Astrocyte of the spinal cord (primary cell): ENCODE measurements at places on chromosomes 7 and 10.

- DNase-seq = no peak
These were observed 254.3 kb upstream of the GNAI1 start for GRCh38 chr7:79880312-79880711.

DNA sequence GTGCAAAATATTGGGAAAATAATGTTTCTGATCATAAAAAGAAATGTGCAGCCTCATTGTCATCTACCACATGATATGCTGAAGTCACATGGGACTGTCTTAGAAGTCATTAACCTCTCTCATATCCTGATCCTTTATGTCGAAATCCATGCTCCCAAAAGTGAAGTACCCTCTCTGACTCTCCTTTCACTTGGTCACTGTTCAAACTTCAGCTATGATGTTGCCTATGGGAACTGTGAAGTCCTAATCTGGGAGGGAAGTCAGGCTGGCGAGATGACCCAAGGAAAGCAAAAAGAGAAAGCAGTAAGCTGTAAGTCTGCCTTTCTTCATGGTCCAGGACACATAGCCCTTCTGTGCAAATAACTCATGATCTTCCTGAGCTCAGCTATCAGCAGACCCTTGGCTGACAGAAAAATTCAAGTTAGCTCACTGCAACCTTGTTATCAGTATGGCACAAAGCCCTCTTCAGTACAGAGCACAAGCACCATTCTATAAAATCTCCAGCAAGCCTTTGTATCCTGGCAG lies 29.5 kb downstream of the WASL start:
- DNase-seq = no peak

GRCh38 chr7:77563275-77563674 lies 26.2 kb downstream of the PTPN12 start:
- DNase-seq = no peak

GRCh38 chr7:157615101-157615817 lies 278.5 kb downstream of the DNAJB6 start:
- DNase-seq = no peak

DNA sequence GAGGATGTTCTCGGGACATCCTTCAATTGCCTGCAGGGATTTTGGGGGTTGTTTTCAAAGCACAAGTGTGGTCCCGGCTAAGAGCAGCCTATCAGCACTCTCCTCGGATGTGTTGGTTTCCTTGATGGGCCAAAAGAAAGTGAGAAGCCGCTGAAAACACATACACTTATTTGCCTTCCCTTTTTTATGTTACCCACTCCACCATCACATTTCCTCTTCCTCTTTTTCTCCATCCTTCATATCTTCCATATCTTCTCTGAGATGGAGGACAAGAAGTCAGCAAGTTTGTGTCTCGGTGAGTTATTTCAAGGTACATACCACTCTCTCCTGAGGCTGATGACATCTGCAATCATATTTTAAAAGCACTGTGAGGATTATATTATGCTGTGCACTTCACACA lies 64.0 kb downstream of the ZNF33B start:
- DNase-seq = no peak

DNA sequence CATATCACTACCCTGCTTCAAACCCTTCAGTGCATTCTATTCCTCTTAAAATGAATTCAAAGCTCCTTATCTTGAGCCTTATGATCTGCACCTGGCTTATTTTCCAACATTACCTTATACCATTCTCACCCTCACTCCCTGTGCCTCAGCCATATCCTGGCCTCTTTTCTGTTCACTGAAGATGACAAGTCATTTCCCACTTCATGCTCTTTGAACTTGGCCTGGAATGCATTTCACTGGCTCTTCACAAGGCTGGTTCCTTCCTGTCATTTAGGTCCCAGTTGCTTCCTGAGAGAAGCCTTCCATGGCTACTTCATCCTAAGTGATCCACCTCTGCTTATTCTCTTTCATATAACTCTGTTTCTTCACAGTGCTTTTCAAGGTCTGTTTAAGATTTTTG lies 3.2 kb upstream of the LIPF start:
- DNase-seq = no peak

DNA sequence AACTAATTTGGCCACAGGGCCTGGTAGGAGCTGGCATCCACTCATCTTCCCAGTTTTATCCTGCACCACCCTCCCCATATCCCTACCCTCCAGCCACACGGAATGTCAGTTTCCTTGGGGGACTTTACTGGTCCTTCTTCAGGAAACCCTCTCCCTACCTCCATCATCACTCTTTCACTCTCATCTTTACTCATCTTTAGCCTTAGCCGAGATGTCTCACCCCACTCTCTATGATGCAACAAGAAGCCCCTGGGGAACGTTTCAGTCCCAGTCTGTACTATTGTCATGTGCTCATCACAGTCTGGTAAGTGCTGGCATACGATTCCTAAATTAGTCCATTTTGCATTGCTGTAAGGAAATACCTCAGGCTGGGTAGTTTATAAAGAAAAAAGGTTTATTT lies 34.9 kb upstream of the TMEM248 start:
- DNase-seq = no peak

GRCh38 chr10:84517554-84517953 lies 189.2 kb downstream of the CCSER2 start:
- DNase-seq = no peak

- no peak for DNase-seq
These were observed 20.4 kb upstream of the HILPDA start for GRCh38 chr7:128435327-128435686.

DNA sequence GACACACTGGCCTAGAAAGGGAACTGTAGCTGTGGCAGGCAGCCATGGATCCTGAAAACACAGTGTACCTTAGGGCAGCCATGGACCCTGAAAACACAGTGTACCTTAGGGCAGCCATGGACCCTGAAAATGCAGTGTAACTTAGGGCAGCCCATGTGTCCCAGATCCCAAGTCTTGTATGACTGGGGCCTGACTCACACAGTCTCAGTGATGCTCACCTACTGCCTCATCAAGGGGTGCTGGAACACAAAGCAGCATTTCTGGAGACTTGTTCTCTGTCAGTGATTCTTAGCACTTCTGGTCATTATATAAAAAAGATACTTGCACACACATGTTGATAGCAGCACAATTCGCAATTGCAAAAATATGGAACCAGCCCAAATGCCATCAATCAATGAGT lies 70.2 kb upstream of the LAMB4 start:
- DNase-seq = no peak

DNA sequence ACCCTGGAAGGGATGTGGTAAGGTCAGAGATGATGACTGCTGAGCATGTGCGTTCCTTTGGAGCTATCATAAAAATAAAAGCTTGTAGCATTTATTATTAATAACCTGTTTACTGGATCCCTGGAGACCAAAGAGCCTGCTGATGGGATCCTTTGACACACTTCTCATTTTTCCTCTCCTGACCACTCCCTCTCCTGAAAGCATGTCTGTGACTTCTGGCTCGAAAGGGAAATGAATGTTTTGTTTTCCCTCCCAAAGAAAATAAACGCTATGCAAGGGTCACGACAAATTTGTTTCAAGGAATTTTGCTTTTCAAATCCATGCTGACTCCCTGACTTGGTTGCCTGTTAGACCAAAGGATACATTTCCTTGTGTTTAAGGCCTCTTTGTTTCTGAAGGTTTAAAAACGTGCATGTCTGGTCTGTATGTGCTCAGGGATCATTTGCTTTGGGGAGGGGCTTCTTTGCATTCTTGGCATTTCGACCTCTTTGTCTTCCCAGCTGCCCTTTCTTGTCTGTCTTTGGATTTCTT lies 185.1 kb upstream of the AGK start:
- DNase-seq = peak; percentile 50

GRCh38 chr7:21945454-21946221 lies at the start of gene CDCA7L:
Gene CDCA7L (minus strand): TSS chr7:21945899. CDS start chr7:21945804, 95 bp downstream.
- peak; percentile 79 for DNase-seq

- DNase-seq = no peak
These were observed 6.2 kb downstream of the VIPR2 start for GRCh38 chr7:159138508-159138907.

DNA sequence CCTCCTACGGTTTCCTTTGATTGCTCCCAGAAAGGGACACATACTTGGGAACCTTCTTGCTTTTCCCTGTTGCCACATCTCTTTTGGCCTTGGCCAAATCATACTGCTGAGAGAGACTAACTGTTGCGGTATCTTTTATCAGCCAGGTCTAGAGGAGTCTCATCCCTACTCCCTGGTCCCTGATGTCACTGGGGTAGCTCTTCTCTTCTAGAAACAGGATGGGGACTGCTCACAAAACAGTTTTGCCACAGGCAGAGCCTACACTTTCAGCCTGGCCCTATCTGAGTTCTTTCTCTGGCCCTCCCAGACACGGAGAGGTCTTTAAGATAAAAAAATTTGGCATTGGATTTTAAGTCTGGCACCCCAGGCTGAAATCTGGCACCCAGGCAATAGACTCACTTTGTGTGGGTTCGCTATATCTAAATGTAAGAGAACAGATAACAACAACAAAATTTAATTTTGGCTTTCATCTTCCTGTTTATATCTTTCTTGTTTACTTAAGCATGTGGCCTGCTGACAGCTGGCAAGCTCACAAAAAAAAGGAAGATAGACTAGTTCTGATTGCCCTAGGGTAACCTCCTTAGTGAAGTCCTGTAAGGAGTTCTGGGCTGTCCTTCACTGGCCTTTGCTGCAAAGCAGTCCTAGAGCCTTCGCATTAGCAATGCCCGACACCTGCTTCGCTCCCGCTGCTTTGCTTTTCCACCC lies 228.3 kb upstream of the NPVF start:
- no peak for DNase-seq

- DNase-seq = peak; percentile 22
These were observed 41.3 kb upstream of the AGMO start for GRCh38 chr7:15603124-15603523.

- DNase-seq = no peak
These were observed 18.7 kb downstream of the MPP7 start for GRCh38 chr10:28284126-28284525.

DNA sequence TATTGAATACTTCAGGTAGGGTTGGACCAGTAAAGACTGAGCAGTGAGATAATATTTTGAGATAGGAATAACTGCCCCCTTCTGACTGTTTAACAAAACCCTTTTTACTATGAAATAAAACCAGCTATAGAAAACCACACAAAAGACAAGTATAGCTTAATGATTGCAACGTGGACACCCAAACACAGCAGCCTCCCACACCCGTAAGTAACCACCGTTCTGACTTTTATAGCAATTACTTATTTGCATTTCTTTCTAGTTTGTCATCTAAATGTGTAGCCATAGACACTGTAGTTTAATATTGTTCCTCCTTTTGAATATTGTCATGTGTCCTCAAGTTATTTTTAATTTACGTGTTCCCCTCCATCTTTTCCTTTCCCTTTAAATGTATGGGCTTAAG lies 42.9 kb upstream of the SYPL1 start:
- DNase-seq = no peak

GRCh38 chr7:37729181-37729580 lies 45.6 kb downstream of the GPR141 start:
- no peak for DNase-seq

DNA sequence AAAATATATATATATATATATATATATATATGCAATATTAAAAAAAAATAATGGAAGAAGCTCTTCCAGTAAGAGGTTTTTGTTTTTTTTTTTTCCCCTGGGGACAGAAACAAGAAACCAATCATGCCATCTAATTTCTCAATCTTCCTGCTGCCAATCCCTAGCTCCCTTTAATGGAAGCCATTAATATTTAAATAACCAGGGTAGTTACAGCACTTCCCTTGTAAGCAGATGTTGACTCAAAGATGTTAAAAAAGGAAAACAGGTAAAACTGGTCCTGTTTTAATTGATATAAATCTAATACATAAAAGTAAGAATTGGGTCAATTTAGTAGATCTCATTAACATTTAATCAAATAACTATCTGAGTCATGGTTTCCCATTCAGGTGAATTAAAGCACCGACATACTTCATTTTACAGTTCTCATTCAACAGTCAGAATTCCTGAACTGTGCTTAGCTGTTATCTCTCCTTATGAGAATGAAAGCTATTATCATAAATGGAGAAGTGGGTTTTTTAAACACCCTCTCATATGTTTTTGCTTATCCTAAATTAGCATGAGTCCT lies 22.6 kb downstream of the CPVL start:
- no peak for DNase-seq

DNA sequence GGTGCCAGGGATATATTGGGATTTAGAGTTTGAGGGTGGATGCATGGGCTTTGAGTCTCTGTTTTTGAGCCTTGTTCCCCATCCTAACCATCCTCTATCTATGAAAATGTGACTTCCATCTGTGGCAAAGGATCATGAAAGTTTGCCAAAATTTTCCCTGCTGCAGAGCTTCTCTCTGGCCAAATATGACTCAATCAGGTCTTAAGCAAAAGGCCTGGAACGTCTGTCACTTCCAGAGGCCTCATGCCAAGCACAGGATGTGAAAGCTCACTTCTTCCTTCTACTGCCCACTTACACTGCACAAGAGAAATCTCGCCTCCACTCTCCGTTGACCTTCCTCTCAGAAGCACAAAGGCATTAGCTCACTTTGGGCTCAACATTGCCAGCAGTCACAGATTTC lies 696.9 kb upstream of the NRP1 start:
- peak; percentile 39 for DNase-seq

DNA sequence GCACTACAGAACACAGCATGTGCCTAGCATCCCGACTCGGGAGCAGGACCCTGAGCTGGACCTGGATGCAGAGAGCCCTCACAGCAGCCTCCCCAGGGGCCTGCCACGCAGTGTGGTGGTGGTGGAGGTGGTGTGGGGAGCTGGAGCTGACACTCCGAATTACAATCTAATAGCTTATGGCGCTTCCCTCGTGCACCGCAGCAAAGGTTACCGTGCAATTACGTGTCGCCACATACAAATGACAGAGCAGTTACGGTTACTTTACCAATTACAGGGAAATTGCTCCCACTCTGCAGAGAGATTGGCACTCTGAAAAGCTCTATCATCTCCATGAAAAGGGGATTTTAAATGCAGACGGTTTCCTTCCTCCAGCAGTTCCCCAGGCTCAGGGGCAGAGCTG lies 81.8 kb downstream of the PLXNA4 start:
- no peak for DNase-seq

DNA sequence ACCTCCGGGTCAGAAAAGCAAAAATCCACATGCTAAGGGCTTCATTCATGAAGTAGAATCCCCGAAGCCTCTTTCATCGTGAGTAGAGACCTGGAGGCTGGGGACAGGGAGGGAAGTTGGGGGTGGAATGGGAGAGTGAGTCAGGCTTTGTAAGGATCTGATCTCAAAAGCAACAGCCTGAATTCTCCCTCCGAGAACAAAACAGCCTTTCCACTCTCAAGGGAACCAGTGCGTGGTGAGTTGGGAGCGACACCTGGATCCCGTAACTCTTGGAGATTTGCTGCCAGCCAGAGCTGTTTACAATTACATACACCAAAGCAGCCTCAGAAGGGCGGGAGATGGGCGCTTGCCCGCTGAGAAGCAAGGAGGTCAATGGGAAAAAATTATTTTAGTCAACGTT lies 10.8 kb downstream of the AFAP1L2 start:
- DNase-seq = peak; percentile 57

DNA sequence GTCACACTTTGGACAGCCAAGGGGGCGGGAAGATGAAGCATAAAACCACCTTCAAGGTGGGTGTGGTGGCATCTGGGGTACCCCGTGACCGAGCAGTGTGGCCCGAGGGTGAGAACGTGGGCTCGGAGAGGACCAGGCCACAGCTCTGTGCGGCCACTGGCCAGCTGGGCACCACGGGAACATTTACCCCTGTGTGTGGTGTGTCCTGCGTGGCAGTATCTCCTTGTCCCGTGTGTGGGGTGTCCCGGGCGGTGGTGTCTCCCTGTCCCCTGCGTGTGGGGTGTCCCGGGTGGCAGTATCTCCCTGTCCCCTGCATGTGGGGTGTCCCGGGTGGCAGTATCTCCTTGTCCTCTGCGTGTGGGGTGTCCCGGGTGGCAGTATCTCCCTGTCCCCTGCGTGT lies 570.3 kb downstream of the DNAJB6 start:
- no peak for DNase-seq
